ENCODE measurements at places on chromosomes 7 and 10.

- no peak for DNase-seq
These were observed 77.1 kb downstream of the DNAJC1 start for GRCh38 chr10:21926358-21926925.

GRCh38 chr10:5775685-5776084 lies 37.5 kb downstream of the GDI2 start:
- DNase-seq: no peak

DNA sequence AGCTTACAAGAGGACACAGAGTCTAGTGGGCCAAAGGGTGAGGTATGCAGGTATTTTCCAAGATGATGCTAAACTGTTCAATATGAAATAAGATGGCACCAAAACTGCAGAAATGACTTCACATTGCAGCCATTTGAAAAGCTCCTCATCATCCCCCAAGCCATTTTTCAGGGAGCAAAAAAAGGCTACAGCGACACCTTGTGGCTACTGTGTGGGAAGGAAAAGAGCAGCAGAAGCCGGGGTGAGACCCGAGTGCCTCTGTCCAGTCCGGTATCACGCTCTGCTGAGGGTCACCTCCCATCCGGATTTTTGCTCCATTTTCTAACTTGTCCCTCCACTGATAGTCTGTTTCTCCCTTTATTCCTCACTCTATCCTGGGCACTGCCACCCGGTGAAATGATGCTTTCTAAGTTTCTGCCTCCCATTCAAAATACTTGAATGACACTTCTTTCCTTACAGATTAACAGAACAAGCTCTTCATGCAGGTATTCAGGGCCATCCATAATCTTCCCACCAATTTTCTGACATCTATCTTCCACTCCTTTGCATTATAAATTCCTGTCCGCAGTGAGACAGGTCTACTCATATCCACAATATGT lies 220.2 kb downstream of the DGKI start:
- no peak for DNase-seq

- no peak for DNase-seq
These were observed 573.5 kb downstream of the TNS3 start for GRCh38 chr7:47008461-47008860.

DNA sequence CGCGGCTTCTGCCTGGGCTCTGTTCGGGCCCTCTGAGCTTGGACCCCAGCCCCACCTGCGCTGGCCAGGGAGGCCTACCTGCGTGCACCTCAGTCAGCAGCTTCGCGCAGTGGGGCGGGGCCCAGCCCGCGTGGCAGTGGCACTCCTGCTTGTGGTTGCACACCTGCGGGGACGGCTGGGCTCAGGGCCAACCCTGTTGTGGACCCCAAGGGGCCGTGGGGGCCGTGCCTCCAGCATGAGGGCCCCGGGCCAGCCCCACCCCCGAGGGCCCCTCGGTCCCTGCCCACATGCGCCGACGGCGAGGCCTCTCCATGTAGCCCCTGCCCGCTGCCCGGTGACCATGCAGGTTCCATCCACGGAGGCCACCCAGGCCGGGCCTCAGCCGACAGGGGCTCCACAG lies 7.3 kb downstream of the ADAM8 start:
- DNase-seq: no peak

- no peak for DNase-seq
These were observed 191.7 kb upstream of the C7orf33 start for GRCh38 chr7:148398844-148399365.

DNA sequence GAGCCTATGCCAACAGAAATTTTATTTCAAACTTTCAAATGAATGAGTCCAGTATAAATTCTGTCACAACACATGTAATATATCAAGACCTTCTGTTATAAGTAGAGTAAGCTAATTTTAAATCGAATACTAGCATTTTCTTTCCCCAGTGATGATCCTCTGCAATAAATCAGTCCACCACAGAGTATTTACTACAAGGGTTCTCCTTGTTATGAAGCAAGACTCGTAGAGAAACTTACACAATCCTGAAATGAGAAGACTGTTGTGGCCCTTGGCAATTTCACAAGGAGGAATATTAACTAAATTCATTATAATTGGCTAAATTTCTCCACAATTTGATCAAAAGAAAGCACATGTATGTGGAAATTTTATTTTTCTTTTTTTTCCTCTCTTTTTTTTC lies 312.4 kb upstream of the DGKB start:
- DNase-seq: no peak

DNA sequence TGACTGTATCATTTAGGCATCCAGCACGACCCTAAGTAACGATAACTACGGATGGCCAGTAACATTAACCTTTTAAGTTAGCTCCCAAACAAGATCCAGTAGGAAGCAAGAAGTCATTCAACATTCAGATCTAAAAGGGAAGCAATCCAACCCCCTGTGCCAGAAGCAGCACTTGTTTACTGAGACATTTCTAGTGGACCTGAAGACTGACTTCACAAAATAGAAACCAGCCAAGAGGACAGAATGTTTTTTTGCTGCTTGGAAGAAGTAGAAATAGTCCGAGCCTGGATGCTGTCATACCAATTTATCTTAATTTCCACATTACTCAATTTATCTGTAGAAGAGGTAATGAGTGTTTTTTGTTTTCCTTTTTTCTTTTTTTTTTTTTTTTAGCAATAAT lies 88.0 kb upstream of the CTTNBP2 start:
- DNase-seq: no peak
